Large intestine (tissue), 12 donors: ENCODE measurements at places on chromosomes 3 and 15. TPM values are rescaled to one million over a fixed set of nuclear protein-coding genes. Genes with fewer than 3 reads are reported as not detected.

PIF1 gene
- polyA plus RNA-seq, result 7.2 TPM

DNA sequence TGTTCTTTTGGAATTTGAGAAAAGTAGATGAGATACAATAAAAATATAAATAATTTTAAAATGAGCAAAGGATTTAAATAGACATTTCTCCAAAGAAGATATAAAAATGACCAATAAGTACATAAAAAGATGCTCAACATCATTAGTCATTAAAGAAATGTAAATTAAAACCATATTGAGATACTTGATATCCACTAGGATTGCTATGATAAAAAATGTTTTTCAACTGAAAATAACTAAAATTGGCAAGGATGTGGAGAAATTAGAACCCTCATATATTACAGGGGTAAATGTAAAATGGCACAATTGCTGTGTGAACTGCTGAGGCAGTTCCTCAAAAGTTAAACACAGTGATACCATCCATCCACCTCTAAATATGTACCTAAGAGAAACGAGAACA, 38.8 kb downstream of the LRRFIP2 start:
- peaks cover 30% of the 10 kb centered on the region for H3K4me1 ChIP-seq
- no peak overlapping the region for H3K27ac ChIP-seq
- H3K36me3 ChIP-seq, result no peaks in the 10 kb centered on the region
- no peak overlapping the region for H3K4me3 ChIP-seq
- DNase-seq, result no peak
- H3K27me3 ChIP-seq, result no peaks in the 10 kb centered on the region

FILIP1L gene
- polyA plus RNA-seq, result 36.3 TPM

GCHFR gene
- 182 TPM for polyA plus RNA-seq

DNA sequence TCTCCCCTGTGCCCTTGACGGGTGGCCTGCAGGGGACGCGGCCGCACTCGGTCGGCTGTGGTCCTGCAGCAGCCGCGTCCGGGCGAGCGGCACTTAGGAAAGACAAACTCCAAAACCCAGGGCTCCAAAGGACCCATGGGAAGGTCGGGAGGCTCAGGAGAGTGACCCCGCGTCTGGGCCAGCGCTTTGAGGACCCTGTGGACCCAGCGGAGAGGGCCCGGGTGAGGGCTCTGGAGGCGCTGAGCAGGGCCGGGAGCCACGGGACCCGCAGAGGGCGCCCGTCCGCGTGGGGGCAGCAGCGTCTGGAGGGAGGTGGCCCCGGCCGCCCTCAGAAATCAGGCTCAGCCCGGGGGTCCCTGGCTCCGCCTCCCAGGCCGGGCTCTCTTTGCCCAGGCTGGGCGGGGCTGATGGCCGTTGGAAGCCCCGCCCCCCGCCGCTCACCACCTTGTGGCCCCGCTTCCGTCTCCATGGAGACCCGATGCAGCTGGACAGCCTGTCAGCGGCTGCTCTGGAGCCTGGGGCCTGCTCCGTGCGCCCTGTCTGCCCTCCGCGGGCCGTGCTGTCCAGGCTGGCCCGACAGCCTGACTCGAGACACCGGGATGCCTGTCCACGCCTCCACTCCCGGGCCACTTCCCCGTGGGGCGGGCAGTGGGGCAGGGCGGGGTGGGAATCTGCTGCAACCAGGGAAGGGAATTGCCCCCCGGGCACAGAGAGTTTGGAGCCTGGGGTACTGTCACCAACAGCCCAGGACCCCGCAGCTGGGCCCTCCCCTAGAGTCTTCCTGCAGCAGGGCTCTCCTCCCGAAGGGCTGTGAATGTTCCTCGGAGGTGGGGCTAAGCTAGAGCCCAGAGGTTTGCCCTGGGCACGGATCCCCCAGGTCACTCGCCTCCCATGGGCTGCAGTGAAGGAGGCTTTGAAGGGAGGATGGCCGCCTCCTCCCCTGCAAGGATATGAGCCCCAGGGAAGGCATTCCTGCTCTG, 34.8 kb upstream of the RPL32 start:
- no peak overlapping the region for H3K4me3 ChIP-seq
- no peak overlapping the region for H3K27ac ChIP-seq
- peaks cover 4% of the 10 kb centered on the region for H3K4me1 ChIP-seq
- peak; percentile 28 for DNase-seq
- no peaks in the 10 kb centered on the region for H3K27me3 ChIP-seq

- no peaks in the 10 kb centered on the region for H3K36me3 ChIP-seq
- H3K4me1 ChIP-seq, result no peaks in the 10 kb centered on the region
- no peak overlapping the region for H3K27ac ChIP-seq
- no peak overlapping the region for H3K4me3 ChIP-seq
- no peaks in the 10 kb centered on the region for H3K27me3 ChIP-seq
Measured at GRCh38 chr15:48020166-48020565, 100.6 kb upstream of the SLC24A5 start.

GRCh38 chr3:117036259-117036799, 326.8 kb downstream of the TUSC7 start:
- no peak overlapping the region for H3K4me3 ChIP-seq
- peak overlapping the region; percentile 35 for H3K27ac ChIP-seq
- H3K36me3 ChIP-seq, result no peaks in the 10 kb centered on the region
- peaks cover 15% of the 10 kb centered on the region for H3K4me1 ChIP-seq

DNA sequence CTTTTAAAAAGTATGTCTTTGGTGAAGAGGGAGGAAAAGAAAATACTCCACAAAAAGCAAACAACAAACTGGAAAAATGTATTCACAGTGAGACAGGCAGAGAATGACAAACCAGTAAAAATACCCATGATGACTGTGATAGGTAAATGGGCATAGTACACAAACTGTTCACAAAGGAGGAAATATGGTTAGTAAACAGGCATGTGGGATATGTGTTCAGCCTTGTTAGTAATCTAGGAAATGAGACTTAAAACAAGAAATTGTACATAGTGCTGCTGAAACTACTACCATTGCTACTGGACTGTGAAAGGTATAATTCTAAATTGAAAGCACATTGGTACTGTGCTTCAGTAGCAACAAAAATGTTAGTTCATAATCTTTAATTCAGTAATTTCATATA, 50.1 kb downstream of the UBE2E2 start:
- no peak overlapping the region for H3K27ac ChIP-seq
- no peaks in the 10 kb centered on the region for H3K4me1 ChIP-seq
- H3K36me3 ChIP-seq, result no peaks in the 10 kb centered on the region
- no peak for DNase-seq
- no peaks in the 10 kb centered on the region for H3K27me3 ChIP-seq
- H3K4me3 ChIP-seq, result no peak overlapping the region

DNA sequence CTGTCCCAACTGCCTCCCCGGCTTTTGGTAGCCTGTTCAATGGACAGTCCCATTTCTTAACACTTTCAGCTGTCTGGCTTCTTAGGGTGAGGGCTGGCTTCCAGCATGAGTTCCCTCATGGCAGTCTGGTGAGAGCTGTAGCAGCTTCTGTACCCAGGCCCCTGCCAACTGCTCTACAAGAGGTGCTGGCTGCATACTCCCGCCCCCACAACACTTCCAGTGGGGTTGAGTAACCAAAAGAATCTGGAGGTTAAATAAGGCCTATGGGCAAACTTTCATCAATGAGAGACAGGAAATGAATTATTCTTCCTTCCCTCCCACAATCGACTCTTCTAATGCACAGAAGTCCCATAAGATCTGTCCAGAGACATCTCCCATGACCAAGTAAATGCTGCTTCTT, 145.0 kb downstream of the NEK10 start:
- no peak for DNase-seq
- H3K36me3 ChIP-seq, result no peaks in the 10 kb centered on the region
- no peaks in the 10 kb centered on the region for H3K4me1 ChIP-seq
- no peak overlapping the region for H3K4me3 ChIP-seq
- H3K27me3 ChIP-seq, result no peaks in the 10 kb centered on the region

- no peak overlapping the region for H3K4me3 ChIP-seq
- DNase-seq, result no peak
- no peaks in the 10 kb centered on the region for H3K36me3 ChIP-seq
Measured at GRCh38 chr15:34125945-34126344, 24.1 kb downstream of the PGBD4 start.

DNA sequence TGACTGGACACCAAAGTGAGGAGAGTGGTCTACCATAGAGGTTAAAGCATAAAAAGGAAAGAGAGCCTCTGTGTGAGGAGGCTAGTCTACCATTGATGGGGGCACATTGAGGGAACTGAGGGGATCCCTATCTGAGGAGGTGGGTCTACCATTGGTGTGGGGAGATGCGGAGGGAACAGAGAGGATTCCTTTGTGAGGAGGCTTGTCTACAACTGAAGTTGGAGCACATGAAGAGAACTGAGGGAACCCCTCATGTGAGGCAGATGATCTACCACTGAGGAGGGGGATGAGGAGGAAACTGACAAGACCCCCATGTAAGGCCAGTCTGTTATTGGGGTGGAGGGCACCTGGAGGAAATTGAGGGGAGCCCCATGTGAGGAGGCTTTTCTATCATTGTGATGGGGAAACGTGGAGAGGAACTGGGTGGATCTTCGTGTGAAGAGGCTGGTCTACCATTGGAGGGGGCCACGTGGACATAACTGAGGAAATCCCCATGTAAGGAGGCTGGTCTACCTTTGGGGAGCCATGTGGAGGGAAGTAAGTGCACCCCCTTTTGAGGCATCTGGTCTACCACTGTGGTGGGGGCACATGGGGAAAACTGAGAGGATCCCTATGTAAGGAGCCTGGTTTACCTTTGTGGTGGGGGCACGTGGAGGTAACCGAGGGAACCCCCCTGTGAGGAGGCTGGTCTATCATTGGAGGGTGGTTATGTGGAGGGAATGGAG, 160.1 kb downstream of the FBLN2 start:
- DNase-seq, result no peak
- no peak overlapping the region for H3K27ac ChIP-seq
- no peaks in the 10 kb centered on the region for H3K4me1 ChIP-seq
- H3K27me3 ChIP-seq, result no peaks in the 10 kb centered on the region
